ENCODE measurements at places on chromosomes 3 and 15. TPM values are rescaled to one million over a fixed set of nuclear protein-coding genes. Genes with fewer than 3 reads are reported as not detected.

DNA sequence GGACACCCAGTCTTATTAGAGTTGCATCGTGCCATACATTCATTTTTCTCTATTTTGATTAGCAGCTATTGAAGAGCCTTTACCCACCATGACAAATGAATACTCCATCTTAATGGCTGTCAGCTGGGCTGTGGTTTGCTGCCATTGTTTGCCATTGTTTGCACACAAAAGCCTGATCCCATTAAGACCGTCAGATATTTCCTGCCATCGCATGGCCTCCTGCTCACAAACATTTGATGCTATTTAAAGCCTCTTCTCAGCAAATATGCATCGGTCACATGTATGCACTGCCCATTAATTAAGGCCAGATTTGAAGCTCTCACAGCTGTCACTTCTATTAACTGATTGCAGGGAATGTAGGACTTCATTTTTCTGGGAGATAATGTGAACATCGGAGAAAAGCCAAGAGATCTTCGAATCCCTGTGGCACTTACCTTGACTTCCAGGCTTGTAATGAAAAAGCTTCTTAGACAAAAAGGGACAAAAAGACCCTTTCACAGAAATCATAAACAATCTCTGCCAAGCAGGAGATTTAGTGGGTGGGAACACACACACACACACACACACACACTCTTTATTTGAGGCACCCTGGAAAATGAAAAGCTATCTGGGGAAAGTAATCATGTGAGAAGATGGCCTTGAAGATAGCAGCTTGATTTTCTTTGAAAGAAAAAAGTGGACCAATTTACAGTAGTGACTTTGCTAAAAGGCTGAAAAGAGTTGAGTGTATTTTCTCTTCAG lies 175.4 kb upstream of the NR2E3 start:
- no peak for DNase-seq

Gene DNAH1
- 9.8 TPM for total RNA-seq

Gene SUCNR1
- not detected for total RNA-seq

- no peak for DNase-seq
Measured at GRCh38 chr3:11807686-11808085, 39.0 kb downstream of the TAMM41 start.

GRCh38 chr3:192844836-192845525 lies 72.7 kb downstream of the MB21D2 start:
- no peak for DNase-seq

DNA sequence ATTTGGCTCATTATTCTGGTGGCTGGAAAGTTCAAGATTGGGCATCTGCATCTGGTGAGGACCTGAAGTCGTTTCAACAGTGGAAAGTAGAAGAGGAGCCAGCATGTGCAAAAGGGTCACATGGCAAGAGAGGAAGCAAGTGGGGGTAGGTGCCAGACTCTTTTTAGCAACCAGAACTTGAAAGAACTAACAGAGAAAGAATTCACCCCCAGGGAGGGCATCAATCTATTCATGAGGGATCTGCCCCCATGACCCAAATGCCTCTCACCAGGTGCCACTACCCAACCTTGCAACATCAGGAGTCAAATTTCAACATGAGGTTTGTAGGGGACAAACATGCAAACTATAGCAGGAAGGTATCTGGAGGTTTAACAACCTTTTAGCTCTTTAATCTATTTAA lies 10.3 kb upstream of the RYK start:
- no peak for DNase-seq

Data from activated T-helper 2 cell treated with anti-CD3 and anti-CD28 coated beads, Interferon-gamma antibody, Interleukin-2, Interleukin-4, amounts not matched to agents 10 μg/mL and 5 μg/mL and 100 μg/mL, durations not matched to agents 14 hours and 24 hours and 36 hours (primary cell).